H1 (cell line): ENCODE measurements at places on chromosomes 3 and 15. TPM values are rescaled to one million over a fixed set of nuclear protein-coding genes. Genes with fewer than 3 reads are reported as not detected.

TJP1 gene
- total RNA-seq: 135 and 138 TPM in 2 replicates

CDHR4 gene
- 0.50 and 0.54 TPM in 2 replicates for total RNA-seq

HESX1 gene
- total RNA-seq: 9.0 and 12.0 TPM in 2 replicates

SIN3A gene
- total RNA-seq: 103 and 109 TPM in 2 replicates

- no peak for DNase-seq
These were observed 623.7 kb downstream of the GRM7 start for GRCh38 chr3:7484636-7485035.
